COLO829 (cell line): ENCODE measurements at places on chromosomes 1 and 21.

- no peak for DNase-seq
These were observed 61.3 kb upstream of the KCNE2 start for GRCh38 chr21:34302521-34302920.

DNA sequence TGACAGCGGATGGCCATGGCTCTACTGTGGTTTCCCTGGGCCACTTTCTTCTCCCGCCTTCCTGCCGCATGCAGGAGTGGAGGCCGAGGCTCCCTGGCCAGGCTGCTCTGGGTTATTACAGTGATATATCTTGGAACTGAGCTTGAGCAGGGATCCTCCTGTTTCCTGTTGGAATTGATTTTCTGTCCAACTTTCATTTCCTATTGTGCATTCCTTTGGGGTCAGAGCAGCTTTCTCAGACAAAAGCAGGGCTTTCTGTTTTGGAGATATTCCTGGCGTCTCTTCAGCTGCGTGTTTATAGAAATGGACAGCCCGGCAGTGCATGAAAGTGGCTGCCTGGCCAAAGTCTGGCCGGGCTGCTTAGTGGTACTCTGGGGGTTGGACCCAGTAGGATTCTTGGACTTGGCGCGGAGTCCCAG is 146.4 kb downstream of the KIF26B start:
- peak; percentile 29 for DNase-seq

DNA sequence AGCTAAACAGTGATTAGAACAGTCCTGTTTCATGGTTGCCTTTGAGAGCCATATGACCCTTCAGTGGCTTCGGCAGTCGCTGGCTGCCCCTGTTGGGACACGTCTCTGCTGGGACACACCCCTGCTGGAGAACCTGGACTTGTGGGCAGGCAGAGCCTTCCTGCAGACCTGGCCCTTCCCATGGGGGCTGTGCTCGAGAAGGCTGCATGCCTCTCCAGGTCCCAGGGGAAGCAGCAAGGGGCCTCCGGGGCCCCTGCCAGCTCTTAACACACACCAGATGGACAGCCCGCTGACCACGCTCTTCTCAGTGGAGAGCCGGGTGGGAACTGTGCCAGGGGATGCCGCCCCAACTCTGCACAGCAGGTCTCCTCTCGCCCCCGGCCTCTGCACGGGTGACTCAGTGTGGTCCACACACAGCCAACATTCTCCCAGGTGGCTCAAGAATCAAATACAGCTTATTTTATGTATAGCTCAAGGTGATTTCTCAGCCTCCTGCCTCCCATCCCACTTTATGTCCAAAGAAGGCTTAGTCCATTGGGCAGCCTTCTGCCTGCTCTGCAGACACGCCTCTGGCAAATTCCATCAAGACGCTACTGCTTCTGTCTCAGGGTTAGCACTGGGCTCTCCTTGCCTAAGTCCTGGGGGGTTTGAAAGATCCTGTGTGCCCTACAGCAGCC is 450.8 kb downstream of the KIF26B start:
- no peak for DNase-seq

DNA sequence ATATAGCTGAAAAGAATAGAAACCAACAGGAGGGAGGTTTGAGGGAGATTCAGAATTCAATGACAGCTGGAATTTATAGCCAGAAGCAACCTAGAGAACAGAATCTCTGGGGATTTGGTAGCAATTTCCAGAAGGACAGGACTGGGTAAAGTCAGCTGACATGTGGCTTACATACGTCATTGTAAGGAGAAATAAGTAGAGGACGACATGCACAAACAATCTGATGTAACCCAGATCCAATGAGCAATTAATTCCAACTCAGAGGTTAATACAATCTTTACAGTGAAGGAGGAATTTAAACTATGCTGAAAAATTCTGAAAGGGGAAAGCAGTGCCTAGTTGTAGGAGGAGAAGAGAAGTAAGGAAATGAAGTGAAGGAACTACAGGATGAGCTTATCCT is 383.9 kb downstream of the PTBP2 start:
- no peak for DNase-seq

GRCh38 chr1:10438677-10439163 is 8.5 kb downstream of the CENPS start:
- DNase-seq: no peak

DNA sequence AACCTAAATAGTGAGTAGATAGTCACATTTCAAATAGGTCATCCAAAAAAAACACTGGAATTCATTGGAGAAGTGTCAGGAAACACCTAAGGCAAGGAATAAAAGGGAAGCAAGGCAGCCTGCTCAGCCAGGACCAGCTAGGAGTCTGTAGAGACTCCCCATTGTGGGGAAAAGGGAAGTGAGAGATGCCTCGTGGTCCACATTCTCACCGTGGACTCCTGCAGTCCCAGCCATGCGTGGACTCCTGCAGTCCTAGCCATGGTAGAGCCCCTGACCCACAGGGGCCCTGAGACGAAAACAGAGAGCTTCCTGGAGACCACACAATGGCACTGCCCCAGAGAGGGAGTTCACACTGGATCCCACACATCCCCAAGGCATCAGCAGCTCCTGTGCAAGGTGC is 97.5 kb downstream of the LRIG2 start:
- no peak for DNase-seq

- no peak for DNase-seq
These were observed 92.5 kb upstream of the ADGRL2 start for GRCh38 chr1:81708250-81708649.

GRCh38 chr1:166140251-166140650 is 26.6 kb downstream of the FAM78B start:
- DNase-seq: no peak

DNA sequence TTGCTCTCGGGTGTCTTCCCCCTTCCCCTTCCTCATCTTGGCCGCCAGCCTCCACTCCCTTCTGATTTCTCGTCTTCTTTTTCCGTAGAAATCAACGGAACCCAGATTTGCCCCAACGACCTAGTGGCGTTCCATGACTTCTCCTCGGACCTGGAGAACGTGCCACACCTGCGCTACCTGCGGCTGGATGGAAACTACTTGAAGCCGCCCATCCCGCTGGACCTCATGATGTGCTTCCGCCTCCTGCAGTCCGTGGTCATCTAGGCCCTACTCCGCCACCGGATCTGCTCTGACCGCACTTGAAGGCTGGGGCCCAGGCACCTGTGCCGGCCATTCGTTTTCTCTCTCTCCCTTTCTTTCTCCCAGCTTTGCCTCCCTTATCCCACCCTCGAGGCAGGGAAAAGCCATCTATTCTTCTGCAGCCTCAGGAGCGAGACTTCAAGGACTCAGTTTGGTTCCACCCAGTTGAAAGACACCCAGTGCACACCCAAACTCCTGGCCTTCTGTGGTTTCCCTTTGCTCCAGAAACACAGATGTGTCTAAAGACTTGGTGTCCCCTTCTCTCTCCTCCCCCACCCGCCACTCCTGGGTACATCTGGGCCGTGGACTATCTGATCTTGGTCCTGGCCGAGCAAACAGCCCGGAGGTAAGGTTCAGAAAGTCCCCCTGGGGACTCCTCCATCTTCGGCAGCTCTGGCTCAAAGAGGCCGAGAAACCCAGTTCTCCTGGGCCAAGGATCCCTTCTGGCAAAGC is 7.2 kb upstream of the OPTC start:
- DNase-seq: no peak

GRCh38 chr1:68142036-68142435 is 90.3 kb downstream of the WLS start:
- DNase-seq: no peak

DNA sequence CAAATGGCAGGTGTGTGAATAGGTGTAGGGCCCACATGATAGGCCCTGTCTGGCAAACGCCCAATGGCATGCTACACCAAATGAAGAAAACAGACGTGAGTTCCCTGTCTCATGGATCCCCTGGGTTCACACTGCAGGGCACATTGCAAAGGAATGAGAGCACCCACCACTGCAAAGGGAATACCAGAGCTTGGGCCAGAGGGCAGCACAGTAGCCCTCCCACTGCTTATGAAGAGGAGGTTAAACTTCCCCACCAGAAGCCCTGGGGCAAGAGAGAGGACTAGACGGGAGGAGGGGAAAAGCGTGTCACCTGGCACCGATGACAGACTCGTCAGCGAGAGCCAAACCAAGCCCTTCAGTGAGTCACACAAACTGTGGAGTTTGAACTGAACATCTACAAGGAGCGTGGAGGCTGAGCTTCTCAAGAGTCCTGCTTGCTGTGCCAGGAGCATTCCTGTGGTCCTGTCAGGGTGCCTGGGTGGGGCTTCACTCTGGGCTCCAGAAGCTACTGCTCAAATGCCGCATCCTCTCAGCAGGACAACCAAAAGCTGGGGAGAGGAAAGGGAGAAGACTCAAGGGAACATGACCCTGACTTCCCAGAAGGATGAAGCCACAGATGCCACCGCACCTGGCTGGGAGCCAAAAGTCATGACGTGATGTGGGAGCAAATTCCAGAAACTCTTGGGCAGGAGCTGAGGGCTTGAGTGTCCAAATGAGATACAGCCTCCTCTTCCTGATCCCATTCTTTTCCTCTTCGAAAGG is 61.1 kb downstream of the TOMM20 start:
- peak; percentile 52 for DNase-seq

GRCh38 chr1:22238356-22239224 is 95.7 kb upstream of the WNT4 start:
- no peak for DNase-seq

GRCh38 chr1:94092210-94092613 is 28.7 kb downstream of the ABCA4 start:
- no peak for DNase-seq

DNA sequence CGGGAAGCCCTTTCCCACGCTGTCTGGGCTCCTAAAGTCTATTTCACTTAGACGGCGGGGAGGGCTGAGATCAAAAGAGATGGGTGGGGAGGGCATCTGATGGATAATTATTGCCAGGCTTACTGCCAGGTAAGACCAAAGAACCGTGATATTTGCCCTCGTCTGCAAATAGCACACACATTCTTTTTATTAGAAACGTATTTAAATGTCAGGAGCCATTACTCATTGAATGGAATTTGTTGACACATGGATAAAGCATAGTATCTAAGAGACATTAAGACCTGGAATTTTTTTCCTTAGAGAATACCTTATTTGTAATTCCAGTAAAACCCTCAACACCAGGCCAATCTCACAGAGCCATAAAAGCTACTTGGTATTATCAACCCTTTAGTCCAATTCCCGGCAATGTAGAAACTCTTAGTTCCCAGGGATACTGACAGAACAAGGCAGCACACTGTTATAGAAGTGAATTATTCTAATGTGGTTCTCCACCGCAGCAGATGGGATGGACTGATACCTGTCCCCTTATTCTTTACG is 10.6 kb downstream of the URB1 start:
- peak; percentile 79 for DNase-seq

DNA sequence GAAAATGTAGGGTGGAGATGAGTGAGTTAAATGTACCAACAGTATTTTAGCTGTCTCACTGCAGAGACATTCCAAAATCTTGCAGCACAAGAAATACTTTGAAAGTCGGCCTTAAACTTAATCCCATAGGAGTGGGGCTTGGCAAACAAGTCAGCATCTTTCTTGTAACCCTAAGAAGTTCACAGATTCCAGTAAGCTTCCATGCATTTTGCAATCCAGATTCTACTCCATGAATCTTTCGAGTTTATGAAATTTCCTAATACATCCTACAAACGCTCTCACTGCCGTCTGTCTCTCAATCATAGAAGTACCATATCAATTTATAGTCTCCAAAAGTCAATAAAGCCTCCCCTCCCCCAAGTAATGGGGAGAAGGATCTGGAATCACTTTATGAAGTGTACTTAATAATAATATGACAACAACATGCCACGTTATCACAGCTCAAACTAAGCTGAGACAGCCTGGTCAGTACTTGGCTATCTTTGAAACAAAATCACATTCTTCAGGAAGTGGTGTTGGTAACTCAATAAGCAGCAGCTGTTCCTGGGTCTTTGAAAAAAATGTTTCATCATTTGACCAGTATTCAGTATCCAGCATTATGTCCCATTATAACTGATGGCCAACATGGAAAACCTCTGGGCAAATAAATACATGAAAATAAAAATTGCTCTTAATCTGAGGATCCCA is 317.4 kb upstream of the RUNX1 start:
- DNase-seq: no peak

DNA sequence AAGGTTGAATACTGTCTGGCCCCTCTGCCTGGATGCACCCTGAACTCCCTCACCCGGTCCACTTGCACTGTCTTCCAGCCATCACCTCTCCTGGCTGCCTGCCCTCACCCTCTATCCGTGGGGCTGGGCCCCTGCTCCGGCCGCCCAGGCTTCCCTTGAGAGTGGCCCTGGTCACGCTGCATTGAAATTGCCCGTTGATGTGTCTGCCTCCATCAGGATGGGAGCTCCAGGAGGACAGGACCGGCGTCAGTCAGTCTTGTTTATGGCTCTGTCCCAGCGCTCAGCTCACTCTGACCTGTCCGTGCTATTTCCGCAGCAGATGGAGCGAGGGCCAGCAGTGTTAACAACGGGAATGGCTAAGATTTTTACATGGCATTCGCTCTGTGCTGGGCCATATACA is 34.9 kb downstream of the FOXO6 start:
- DNase-seq: no peak

GRCh38 chr1:31923901-31924535 is 14.2 kb downstream of the PTP4A2 start:
- peak; percentile 77 for DNase-seq

- no peak for DNase-seq
These were observed 43.9 kb downstream of the PIGK start for GRCh38 chr1:77175230-77175844.

DNA sequence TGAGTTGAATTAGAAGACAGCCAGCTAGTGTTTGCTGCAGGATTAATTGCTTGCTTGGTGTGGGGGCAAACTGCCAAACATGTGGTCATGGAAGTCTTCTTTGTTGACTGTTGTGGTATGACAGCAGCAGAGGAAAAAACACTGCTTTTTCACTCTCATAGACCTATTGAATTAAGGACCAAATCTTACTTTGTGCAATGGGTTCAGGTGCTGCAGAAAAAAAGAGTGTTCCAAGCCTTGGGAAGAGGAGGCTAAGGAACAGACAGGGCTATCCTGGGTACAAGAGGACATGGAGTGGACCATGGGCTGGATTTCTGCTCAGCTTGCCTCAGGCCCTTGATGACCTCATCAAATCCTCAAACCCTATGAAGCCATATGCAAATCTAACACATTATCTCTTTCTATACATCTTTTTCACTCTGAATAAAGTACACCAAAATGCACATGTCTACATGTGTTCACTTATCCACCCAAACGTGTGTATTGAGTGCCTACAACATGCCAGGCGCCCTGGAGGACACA is 61.5 kb downstream of the SIPA1L2 start:
- no peak for DNase-seq

- DNase-seq: peak; percentile 86
These were observed at the start of gene CITED4 for GRCh38 chr1:40862008-40862863. Gene CITED4 (minus strand): TSS chr1:40862363. CDS start chr1:40862127, 236 bp downstream.

GRCh38 chr1:209758400-209758799 is 2.5 kb downstream of the TRAF3IP3 start:
- no peak for DNase-seq

DNA sequence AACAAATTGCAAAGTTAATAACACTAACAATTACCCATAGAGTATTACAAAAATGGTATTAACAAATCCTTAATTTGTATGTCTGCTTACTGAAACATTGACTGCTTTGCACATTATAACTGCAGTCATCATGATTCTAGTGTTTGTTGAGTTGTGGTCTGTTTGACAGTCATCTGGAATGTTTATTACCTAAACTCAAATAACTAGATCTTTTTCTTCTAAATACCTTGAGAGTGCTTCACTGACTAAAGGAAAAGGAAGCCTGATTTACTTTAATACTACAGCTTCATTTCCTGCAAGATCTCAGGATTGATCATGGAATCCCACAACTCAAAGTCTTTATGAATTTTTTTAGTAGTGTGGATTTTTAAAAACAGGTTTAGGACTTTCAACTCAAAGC is 70.0 kb downstream of the HMCN1 start:
- DNase-seq: no peak

GRCh38 chr1:44806025-44806703 is 987 bp downstream of the DYNLT4 start:
- DNase-seq: no peak

- no peak for DNase-seq
These were observed 358.7 kb downstream of the LTN1 start for GRCh38 chr21:28633839-28634555.
